T47D (cell line): ENCODE measurements at places on chromosomes 1 and 21.

- no peak for DNase-seq
Measured at GRCh38 chr1:237393632-237394031, 351.6 kb downstream of the RYR2 start.

DNA sequence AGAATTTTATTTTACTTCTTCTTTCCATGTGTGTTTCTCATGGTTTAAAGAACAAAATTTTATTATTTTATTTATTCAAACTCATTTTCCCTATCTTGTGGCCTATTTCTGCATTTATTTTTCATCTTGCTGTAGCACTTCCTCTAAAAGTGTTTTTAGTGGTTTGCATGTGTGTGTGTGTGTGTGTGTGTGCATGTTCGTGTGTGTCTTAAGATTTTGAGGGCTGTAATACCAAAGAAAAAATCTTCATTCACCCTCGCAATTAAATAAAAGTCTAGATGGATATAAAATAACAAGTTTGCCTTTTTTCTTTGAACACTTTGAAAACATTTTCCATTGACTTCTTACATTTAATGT lies 24.6 kb upstream of the FCRL3 start:
- no peak for DNase-seq

DNA sequence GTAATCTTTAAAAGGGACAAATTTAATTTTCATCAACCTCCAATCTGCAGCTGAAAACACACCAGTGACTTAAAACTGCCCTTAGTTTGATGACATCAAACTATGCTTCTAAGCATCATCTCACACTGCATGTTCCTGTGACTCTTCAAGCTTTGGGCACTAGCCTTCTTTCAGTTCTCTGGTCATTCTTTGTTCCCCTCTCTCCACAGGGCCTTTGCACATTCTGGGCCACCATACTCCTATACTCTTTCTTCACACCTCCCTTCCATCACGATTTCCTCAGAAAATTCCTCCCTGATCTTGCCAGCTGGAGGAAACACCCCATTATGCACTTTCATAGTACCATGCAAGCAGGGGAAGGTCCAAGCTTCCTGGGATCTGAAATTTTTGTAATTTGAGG lies 77.6 kb upstream of the ZNF326 start:
- no peak for DNase-seq

DNA sequence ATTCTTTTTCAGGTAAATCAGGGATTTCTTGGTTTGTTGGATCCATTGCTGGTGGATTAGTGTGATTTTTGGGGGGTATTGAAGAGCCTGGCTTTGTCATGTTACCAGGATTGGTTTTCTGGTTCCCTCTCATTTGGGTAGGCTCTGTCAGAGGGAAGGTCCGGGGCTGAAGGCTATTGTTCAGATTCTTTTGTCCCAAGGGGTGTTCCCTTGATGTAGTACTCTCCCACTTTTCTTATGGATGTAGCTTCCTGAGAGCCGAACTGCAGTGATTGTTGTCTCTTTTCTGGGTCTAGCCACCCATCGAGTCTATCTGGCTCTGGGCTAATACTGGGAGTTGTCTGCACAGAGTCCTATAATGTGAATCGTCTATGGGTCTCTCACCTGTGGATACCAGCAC lies 17.6 kb upstream of the CCSAP start:
- DNase-seq, result no peak

DNA sequence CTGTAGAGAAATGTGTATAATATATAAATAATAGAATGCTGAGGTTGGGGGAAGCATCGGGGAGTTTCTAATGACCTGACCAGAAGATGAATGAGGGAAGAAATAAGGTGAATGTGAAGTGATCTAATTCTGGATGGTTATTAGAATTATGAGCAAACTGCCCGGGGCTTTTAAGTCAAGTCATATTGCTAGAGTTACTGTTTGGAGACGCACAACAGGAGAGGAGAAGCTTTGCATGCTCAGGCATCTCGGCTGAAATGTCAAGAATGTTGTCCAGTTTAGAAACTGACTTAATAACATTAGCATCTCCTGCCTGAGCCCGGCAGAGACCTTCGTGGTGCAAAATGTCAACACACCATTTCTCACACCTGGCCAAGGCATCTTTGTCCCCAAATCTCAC lies 119.1 kb downstream of the RRAGC start:
- DNase-seq, result no peak

GRCh38 chr21:14383596-14384180 lies 742 bp upstream of the HSPA13 start:
- no peak for DNase-seq

DNA sequence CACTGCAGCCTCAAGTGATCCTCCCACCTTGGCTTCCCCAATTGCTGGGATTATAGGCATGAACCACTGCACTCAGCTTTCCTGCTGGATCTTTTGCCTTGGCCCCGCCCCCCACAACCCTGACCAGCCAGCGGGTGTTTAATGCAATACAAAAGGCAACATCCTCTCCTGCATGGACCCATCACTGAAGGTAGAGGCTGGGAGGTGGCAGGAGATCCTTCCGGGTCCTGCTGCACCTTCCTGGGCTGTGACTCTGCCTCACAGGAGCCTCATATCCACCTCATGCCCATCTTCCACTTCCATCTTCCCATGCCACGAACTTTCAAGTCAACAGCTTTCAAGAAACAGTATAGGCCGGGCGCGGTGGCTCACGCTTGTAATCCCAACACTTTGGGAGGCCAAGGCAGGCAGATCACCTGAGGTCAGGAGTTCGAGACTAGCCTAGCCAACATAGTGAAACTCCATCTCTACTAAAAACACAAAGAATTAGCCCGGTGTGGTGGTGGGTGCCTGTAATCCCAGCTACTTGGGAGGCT lies 11.7 kb upstream of the WNT9A start:
- DNase-seq, result no peak

- DNase-seq, result no peak
Measured at GRCh38 chr1:63868268-63868781, 94.5 kb downstream of the ROR1 start.

GRCh38 chr1:8666389-8667167 lies 150.9 kb downstream of the RERE start:
- DNase-seq, result no peak

DNA sequence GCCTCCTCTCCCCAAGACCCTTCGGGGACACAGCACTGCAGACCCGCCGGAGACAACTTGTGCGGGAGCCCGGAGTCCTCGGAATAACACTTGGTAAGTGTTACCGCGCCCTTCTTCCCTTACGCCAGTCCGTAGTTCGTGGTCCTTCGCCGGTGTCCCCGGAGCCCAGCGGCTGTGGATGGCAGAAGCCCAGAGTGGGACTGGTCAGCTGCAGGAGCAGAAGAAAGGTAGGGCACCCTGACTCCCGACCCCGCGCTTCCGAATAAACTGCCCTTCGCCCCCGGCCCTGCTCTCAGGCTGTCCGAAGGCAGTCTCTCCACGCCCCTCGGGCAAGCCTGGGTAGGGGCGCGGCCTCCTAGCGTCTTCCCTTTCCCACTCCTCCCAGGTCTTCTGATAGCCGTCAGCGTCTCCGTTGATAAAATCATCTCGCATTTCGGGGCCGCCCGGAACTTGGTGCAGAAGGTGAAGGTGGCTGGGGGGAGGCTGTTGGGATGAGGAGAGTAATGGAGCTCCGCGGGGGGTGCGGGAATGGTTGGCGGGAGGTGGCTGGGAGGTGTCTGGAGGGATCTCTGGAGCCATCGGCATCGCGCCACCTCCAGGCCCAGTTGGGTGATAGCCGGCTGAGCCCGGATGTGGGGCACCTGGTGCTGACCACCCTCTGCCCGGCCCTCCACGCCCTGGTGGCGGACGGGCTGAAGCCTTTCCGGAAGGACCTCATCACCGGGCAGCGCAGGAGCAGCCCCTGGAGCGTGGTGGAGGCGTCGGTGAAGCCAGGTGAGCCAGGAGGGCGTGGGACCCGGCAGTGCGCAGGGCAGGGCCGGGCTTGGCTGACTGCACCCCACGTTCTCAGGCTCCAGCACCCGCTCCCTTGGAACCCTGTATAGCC lies 4.3 kb downstream of the RUSC1 start:
- peak; percentile 74 for DNase-seq

DNA sequence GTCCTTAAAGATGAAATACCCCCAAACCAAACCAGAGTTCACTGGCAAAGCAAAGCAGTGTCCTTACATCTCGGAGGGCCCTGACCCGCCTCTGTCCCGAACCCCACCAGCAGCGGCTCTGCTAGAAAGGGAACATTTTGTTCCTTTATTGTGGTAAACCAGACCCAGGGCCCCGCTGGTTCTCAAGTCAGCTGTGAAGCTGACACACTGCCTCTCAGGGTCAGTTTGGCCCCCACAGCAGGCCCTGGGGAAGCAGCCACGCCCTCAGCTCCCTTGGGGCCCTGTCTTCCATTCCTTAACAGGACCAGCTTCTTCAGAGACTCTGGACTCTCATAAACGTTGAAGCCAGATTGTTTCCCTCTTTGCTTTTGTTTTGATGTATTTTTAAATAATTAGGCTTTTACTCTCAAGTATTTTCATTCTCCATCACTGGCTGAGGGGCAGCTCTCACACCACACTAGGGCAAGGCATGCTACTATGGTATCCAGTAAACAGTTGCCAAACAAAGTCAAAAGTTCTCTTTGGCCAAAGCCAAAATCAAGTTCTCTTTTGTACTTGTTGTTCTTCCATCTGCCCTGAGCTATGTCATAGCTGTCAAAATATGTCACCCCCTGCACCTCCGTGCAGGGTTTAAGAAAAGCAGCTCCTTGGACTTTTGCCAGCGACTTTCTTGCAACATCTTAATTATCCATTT lies 61.1 kb upstream of the ANGPTL1 start:
- DNase-seq, result no peak

DNA sequence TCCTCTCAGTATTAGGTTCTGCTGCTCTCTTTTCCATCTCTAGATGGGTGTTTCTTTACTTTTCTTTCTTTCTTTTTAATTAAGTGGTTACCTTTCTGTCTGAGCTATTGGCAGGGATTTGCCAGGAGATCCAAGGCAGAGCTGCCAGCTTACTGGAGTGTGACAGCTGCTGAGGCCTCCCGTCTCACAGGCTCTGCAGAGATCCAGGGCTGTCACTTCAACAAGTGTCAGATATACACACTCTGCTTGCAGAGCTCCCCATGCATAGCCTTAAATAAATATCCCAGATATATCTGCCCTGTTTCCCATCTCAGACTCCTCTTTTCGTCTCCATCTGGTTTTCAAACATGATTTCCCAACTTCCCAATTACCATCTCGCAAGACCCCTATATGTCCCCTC lies 124.3 kb downstream of the NOS1AP start:
- DNase-seq, result no peak

- DNase-seq, result no peak
Measured at GRCh38 chr1:234900595-234900994, 228.0 kb downstream of the TOMM20 start.

- DNase-seq, result peak; percentile 70
Measured at GRCh38 chr1:47424336-47424982, 8.4 kb downstream of the FOXE3 start.

DNA sequence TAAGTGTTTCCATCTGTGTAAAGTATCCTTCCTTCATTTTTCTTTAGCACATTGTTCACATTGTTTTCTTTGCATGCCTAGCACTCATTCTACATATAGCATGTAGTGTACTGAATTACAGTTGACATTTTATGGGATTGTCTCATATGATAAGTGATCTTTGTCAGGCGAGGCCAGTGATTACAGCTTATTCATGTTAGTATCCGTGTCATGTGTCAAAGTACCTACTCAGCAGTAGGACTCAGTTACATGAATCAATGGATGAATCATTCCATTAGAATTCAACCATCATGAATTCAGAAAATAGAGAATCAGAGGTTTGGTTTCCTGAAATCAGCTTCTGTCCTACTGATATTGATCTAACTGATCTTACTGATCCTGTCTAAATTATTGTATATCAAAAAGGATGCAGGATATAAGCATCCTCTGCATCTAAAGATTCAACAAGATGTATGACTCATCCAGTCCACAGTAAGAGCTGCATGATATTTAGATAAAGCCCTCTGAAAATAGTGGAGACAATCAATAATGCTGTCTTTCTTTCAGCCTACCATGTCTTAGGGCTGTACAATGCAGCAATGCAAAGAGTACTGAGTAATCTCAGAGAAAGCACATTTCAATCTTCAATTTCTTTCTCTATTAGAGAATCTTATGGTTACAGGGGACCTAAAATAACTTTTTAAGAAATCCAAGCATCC lies 20.7 kb upstream of the HRNR start:
- DNase-seq, result no peak

DNA sequence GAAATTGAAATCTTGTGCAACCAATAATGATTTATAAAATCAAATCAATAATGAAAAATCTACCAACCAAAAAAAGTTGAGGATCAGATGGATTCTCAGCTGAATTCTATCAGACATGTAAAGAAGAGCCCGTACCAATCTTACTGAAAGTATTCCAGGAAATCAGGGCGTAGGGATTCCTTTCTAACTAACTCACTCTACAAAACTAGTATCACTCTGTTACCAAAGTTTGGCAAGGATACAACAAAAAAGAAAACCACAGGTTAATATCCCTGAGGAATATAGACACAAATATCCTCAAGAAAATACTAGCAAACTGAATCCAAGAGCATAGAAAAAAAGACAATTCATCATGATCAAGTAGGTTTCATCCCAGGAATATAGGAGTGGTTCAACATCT lies 52.8 kb upstream of the ADGRL4 start:
- no peak for DNase-seq

DNA sequence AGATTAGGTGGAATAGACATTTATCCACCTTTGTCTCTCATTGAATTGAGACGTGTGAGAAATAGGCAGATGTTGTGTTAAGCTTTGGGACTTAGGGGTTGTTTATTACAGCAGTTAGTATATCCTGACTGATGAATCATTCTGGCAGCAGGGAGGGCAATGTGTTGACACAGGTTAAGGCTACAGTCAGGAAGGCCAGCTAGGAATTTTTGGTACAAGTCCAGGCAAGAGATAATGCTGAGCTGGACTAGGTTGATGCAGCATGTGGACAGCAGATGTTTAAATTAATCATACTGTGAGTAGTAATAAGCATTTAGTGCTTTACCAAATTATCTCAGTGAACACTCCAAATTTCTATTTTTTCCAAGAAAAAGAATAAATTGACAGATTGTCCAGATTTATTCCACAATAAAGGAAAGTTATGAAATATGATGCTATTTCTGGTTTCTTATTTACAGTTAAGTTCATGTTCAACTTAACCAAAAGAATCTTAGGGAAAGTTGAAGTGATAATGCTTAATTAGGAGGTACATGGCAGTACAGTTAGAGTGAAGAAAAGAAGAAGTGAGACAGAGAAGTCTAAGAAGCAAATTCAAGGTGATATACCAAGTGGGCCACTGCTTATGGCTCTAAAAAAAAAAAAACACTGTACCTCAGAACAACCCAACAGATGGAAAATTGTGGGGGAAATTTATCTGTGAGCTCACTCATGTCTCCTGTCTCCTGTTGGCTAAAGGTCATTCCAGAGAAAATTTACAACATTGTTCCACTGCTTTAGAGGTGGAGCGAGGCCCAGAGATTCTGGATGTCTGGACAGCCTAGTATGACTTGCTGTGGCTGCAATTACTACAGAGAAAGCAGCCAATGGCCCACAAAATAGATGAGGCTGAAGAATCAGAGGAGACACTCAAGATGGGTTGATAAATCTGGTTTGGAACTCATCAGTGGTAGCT lies 102.7 kb upstream of the C21orf91 start:
- DNase-seq, result no peak
